ENCODE measurements at places on chromosomes 5 and 9.
A peak's percentile ranks its signal among the peaks of the same experiment; 100 is the strongest.

GRCh38 chr5:153489611-153490010 lies 859 bp upstream of the GRIA1 start:
- DNase-seq, result no peak

DNA sequence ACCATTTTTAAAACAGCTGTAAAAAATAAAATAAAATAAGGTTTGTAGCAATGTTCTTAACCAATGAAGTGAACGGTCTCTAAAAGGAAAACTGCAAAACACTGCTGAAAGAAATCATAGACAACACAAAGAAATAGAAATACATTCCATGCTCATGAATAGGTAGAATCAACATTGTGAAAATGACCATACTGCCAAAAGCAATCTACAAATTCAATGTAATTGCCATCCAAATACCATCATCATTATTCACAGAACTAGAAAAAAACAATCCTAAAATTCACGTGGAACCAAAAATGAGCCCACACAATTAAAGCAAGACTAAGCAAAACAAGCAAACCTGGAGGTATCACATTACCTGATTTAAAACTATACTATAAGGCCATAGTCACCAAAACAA lies 67.6 kb upstream of the RGMB start:
- DNase-seq, result no peak

DNA sequence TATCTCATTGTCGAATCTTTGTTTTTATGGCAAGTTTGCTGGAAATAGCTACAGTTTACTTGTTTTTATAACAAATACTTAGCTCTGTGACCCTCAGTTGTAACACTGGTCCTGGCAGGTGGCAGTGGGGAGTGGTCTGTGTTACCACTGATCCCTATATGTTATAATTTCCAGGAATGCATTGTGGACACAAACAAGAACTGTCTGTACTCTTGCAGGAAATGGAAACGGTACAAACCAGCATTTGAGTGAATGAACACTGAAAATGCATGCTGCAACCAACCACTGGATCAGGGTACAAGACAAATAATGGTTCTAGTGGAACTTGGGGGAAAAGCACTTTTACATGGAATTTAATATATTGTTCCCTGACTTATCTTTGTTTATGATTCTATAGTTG lies 66.5 kb upstream of the PJA2 start:
- DNase-seq, result no peak

DNA sequence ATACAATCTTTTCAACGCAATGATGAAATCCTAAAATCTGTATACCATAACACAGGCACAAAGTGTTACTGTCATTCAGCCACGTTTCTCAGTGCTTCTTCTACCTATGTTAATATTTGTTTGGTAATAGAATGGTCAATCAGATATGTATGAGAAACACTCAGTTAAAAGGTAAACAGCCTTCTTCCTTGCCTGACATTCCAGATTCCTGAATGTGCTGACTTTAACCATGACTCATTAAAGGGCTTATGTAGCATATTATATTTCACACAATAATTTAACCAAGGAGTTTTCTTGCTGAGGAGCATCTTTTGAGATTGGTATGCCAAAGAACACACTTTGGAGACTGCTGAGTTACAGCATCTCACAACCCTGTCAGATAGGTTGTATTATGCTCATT lies 187.6 kb downstream of the CETN3 start:
- DNase-seq, result no peak

GRCh38 chr5:77924081-77924480 lies 147.9 kb upstream of the TBCA start:
- no peak for DNase-seq

GRCh38 chr5:119366540-119366881 lies 10.7 kb downstream of the TNFAIP8 start:
- DNase-seq, result no peak

DNA sequence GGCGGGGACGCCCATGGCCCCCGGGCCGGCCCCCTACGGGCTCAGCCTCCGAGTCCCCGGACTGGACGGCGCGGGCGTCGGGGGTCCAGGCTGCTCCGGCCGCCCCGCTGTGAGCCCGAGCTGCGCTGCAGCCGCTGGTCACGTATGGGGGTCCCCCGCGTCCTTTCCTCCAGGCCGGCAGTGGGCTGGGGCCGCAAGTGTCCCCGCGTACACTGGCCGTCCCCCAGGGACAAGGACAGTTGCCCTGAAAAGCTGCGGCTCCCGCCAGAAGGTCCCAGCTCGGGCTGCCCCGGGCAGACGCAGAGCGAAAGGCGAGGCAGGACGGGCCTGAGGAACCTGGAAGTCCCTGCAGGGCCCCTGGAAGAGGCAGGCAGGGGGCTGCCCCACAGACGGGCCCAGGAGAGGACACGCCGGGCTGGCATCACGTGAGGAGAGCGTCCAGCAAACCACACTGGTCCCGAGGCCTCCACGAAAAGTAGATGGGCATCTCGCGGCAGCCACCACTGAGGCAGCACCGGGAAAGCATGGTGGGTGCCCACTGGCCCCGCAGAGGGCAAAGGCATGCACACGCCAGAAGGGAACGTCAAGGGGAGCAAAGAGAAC lies 3.3 kb upstream of the NKD2 start:
- DNase-seq, result no peak

GRCh38 chr5:35554016-35554415 lies 63.6 kb upstream of the SPEF2 start:
- DNase-seq, result no peak

DNA sequence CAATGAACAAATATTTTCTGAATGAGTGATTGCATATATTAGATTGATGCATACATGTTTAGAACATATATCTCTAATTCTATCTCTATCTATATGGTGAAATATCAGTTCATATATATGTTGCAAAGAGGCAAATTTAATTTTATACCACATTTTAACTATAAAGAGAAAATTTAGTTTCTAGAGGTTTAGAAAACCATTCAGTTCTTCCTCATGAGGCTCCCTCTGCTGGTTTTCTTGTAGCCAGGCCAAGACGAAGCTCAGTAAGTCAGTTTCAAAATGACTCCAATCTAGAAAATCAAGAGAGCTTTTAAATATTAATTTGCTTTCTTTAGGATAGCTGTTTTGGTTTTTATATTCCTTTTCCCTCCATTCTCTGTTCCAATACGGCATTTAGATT lies 312.1 kb downstream of the TMEM232 start:
- no peak for DNase-seq

- DNase-seq, result no peak
Observed at GRCh38 chr5:176955895-176956294, 50.7 kb downstream of the UIMC1 start.

- DNase-seq, result no peak
Observed at GRCh38 chr5:115333164-115333563, 36.7 kb upstream of the CCDC112 start.

GRCh38 chr5:65819905-65820240 lies 97.9 kb downstream of the NLN start:
- DNase-seq, result no peak

GRCh38 chr9:35042081-35042604 lies 30.3 kb downstream of the VCP start:
- DNase-seq, result no peak

GRCh38 chr9:4984171-4984620 lies 876 bp upstream of the JAK2 start:
- DNase-seq, result no peak

- DNase-seq, result no peak
Observed at GRCh38 chr9:114908805-114909448, 21.5 kb downstream of the TNFSF8 start.

DNA sequence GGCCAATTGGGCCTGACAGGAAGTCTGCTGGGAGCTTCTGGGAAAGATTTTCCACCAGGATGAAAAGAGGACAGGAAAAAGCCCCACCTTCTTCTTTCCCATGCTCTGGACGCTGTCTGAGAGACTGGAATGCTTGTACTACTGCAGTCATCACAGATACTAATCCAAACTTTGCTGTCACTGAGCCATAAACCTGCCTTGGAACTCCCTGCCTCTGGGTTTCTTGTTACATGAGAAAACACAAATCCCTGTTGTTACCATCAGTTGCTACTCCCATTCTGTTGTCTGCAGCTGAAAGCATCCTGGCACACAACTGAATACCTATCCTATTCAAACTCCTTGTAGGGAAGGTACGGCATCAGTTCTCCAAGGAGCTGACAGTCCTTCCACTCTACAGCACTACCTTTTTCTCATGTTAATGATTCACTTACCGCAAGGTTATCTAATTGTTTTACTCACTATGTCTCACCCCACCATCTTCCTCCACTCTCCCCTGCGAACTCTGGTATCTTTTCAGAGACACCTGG lies 167.5 kb downstream of the CDK5RAP2 start:
- DNase-seq, result no peak

DNA sequence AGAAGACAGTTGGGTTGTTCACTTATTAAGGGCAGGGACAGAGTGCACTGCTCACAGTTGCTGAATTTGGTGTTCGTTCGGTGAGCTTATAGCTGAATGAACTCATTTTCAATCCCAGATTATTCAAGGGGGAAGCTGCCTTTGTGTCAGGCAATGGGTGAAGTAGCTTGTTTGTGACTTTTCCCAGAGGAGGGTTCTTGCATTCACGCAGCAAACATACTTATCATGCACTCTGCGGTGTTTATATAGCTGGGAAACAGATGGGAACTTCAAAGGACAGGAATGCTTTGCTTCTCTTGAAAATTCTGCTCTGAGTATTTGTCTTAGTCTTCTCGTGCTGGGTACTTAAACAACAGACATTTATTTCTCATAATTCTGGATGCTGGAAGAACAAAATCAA lies 64.7 kb upstream of the ABCA1 start:
- DNase-seq, result no peak

GRCh38 chr5:77983482-77984199 lies 207.5 kb upstream of the TBCA start:
- no peak for DNase-seq

GRCh38 chr9:120383611-120383998 lies 196.4 kb downstream of the CDK5RAP2 start:
- no peak for DNase-seq

GRCh38 chr5:117733051-117733450 lies 1158.4 kb upstream of the SEMA6A start:
- no peak for DNase-seq

DNA sequence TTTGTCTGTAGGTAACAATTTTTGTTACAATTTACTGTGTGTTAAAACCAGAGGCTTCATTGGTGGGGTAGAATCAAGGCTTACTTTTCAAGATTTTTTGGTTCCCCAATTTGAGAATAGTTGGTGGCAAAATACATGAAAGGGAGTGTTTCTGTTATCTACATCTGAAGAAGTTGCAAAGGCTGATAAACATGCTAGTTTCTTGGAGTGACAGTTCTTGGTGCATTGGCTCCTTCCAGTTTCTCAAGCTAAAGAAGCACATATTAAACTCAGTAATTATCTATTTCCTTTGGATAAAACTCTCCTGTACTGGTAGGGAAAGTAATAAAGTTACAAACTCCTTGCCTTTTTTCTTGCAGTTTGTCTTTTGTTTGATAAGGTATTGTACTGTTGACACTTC lies 5.9 kb downstream of the MACIR start:
- no peak for DNase-seq

GRCh38 chr5:5418764-5419163 lies 3.7 kb upstream of the ICE1 start:
- DNase-seq, result no peak

DNA sequence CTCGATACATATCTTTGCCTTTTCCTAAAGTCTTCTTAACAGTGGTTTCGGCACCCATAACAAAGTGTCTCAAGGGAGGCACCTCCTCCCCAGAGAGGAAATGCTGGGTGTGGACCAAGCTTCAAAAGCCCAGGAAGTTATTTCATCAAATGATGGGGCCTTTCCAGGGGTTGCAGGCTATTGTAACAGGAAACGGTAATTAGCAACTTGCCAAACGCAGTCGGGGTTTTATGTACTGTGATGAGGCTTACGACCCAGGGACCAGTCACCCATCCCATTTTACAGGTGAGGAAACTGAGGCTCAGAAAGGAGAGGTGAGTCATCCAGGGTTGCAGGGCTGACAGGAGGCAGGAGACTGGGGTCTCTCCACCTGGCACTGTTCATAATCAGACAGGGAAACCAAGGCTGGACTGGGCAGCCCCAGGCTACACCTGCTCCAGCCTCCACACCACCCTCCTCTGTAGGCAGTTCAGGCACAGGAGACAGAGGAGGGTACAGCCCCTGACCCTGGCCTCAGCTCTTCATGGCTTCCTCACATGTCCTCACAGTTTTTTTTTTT lies 30.0 kb upstream of the SUSD3 start:
- DNase-seq, result peak; percentile 69

- no peak for DNase-seq
Observed at GRCh38 chr5:14445576-14446290, 135.9 kb upstream of the OTULINL start.

DNA sequence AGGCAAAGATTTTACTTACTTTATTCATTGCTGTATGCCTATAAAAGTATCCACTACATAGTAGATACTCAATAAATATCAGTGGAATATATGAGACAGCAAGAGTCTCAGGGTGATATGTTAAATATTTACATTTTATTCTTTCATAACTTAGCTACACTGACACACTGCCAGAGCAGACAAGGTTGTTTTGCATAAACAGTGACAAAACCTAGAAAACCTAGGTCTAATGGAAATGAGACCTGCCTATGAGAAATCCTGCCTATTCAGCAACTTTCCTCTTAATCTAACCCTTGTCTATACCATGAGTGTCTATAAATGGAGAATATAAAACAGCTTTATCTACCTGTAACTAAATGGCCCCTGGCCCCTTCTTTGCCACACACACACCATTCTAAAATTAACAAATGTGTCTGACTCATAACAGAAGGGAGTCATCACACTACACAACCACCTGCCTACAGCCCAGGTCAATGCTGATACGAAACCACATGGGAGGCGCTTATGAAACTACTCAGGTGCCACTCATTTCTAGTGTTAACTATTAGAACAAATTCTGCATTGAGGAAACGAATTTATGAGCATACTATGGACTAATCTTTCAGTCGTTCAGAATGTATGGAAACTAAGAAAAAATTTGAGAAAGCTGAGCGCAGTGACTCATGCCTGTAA lies 60.3 kb downstream of the UBAP2 start:
- no peak for DNase-seq

DNA sequence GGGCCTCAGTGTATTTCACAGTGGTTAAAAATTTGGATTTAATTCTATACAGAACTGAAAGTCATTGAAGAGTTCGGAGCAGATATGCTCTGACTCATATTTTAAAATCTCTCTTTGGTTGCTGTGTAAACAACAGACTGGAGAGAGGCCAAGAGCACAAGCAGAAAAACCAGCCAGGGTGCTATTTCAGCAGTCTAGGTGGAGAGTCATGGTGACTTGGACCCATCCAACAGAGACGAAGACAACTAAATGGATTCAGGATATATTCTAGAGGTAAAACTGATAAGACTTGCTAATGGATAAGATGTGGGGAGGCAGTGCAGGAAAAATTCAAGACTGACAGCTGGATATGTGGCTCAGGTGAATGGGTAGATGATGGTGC lies 168.9 kb downstream of the MAPKAP1 start:
- no peak for DNase-seq

All from activated T-helper 1 cell treated with anti-CD3 and anti-CD28 coated beads, Interleukin-12 subunit alpha, Interleukin-12 subunit beta, Interleukin-2, Interleukin-4 antibody, amounts not matched to agents 30 ng/mL and 10 ng/mL and 1 ng/mL, durations not matched to agents 14 hours and 24 hours and 36 hours (primary cell).